ENCODE measurements at places on chromosomes 6 and 20.

DNA sequence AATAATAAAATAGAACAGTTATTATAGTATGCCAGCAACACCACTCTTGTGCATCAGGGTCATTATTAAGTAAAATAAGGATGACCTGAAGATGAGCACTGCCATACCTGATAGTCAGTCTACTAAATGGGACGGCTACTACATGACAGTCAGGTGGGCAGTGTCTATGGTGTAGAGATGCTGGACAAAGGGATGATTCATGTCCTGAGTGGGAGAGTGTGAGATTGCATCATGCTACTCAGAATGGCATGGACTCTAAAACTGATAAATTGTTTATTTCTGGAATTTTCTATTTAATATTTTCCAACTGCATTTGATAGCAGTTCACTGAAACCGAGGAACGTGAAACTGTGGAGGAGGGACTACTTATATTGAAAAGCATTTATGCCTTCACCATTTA lies 38.8 kb downstream of the SNX9 start:
- no peak for DNase-seq

GRCh38 chr6:151705993-151706733 lies 101.3 kb upstream of the ESR1 start:
- DNase-seq = no peak

DNA sequence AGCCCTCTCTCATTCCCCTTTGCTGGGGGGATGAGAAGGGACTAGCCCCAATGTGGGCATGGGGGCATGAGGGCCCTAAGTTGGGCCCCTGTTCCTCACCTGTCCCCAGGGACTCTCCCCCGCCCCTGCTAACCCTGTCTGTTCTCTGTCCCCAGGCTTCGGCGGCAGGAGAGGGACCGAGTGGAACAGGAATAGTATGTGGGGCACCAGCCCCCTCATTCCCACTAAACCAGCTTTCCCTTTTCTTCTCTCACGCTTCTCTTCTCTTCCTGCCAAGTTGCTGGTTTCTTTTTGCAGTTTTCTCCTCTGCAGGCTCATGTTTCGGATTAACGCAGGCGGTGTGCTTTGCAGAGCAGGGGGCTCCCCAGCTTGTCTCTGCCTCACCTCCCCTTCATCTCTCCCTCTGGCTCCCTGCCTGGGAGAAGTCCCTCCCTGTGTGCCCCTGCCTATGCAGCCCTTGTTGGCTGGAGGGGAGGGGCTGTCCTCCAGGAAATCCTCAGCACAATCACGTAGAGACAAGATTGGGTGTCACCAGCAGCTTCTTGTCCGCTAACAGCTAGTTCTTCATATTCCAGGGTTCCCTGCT lies 7.9 kb downstream of the TMEM63B start:
- no peak for DNase-seq

GRCh38 chr20:50930976-50931305 lies 296 bp downstream of the ADNP start:
- no peak for DNase-seq

DNA sequence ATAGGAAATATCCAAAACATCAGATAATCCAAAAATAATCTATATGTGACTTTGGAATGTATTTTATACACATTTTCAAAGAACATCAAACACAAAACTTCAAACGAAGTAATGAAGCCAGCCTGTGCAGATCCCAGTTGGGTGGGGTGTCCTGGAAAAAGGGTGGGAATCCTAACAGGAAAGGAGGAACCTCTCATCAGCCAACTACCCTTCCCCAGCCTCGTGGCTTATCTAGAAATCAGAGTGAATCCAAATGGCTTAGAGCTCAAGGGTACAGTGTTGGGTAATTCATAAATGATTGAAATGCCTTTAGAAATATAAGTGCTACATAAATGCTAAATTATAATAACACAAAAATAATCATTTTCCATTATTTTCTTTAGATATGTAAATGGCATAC lies 115.1 kb upstream of the SOX4 start:
- DNase-seq = no peak

- peak; percentile 43 for DNase-seq
These were observed 840 bp downstream of the PPP1R3D start for GRCh38 chr20:59939052-59939878.

DNA sequence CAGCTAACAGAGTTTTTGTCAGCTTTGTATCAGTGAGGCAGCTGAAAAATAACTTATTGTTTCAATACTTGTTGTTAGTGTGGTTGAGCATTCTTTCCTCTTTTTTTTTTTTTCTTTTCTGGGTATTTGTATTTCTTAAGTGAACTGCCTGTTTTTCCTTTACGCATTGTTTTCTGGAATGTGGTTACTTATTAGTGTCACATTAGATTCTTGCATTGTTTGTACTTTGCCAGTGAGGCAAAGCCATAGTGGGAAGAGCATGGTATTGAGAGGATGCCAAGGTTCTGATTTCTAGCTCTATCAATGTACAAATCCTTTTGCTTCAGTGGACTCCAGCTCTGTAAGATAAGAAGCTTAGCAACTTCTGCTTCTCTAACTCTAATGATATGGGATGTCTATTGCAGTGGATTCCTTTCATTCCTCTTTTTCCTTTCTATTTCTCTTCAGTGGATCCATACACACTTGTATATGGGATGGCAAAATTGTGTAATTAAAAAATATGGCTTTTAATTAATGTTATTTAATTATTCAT lies 3.9 kb downstream of the CDKAL1 start:
- no peak for DNase-seq
